PC-3 (cell line): ENCODE measurements at places on chromosomes 1 and 21. TPM values are rescaled to one million over a fixed set of nuclear protein-coding genes. Genes with fewer than 3 reads are reported as not detected.

C1orf210 gene
- 10.4 and 17.8 TPM in 2 replicates for total RNA-seq

PIGR gene
- total RNA-seq, result not detected in 2 replicates

SLC44A3 gene
- total RNA-seq, result 6.3 and 9.2 TPM in 2 replicates

RGS13 gene
- total RNA-seq, result 0.22 TPM in 1 of 2 replicates, not detected in the other

SCCPDH gene
- total RNA-seq, result 46.1 and 50.8 TPM in 2 replicates

RPS27 gene
- total RNA-seq, result 1,964 and 2,544 TPM in 2 replicates

C1orf115 gene
- total RNA-seq, result 5.9 and 6.3 TPM in 2 replicates

MASP2 gene
- 0.26 and 0.92 TPM in 2 replicates for total RNA-seq

OR10X1 gene
- total RNA-seq, result not detected in 2 replicates

HFM1 gene
- not detected in 2 replicates for total RNA-seq

CAPN9 gene
- not detected in 2 replicates for total RNA-seq

C8A gene
- total RNA-seq, result not detected in 2 replicates

- H3K4me1 ChIP-seq, result no peaks in the 10 kb centered on the region
- H3K27me3 ChIP-seq, result no peaks in the 10 kb centered on the region
- H3K36me3 ChIP-seq, result peaks cover 11% of the 10 kb centered on the region
- H3K27ac ChIP-seq, result no peak overlapping the region
These were observed 890 bp downstream of the GJC2 start for GRCh38 chr1:228150461-228151179.

GRCh38 chr1:203406446-203407045, 55.6 kb upstream of the FMOD start:
- H3K4me1 ChIP-seq, result peaks cover 9% of the 10 kb centered on the region; the same call in 1 of the 2 replicates
- H3K36me3 ChIP-seq, result no peaks in the 10 kb centered on the region
- no peak for DNase-seq
- no peak overlapping the region for H3K27ac ChIP-seq
- peaks cover 54% of the 10 kb centered on the region for H3K27me3 ChIP-seq

DNA sequence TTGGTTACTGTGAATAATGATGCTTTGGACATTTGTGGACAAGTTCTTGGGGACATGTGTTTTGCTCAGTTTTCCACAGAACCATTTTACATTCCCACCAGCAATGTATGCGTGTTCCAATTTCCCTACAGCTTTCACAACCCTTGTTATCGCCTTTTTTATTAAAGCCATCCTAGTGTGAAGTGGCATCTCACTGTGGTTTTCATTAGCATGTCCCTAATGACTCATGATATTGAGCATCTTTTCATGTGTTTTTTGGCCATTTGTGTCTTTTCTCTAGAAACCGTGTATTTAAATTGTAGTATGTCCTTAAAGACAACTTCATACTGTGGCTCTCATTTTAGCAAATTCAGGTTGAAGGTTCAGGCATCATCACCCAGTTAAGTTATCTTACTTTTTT, 132.1 kb downstream of the TGFBR3 start:
- H3K4me1 ChIP-seq, result no peaks in the 10 kb centered on the region
- no peak overlapping the region for H3K27ac ChIP-seq

DNA sequence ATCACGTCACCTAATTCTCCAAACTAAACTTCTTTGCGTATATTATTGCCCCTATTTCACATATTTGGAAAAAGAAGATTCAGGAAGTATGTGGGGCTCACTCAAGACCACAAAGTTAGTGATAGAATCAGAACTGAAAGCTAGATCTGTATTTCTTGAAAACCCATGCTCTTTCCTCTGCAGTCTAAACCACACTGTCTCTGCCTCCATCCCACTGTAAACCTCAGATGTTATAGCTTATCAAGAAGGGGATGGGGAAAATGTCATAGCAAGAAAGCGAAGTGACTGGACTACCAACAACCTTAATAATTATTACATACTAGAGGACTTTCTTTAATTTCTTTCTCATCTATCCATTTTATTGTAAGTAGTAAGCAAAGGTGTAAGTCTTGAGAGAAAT, 257.7 kb upstream of the SGIP1 start:
- no peak for DNase-seq
- H3K4me3 ChIP-seq, result no peak overlapping the region
- no peaks in the 10 kb centered on the region for H3K27me3 ChIP-seq
- H3K27ac ChIP-seq, result no peak overlapping the region
- H3K36me3 ChIP-seq, result no peaks in the 10 kb centered on the region
- peaks cover 20% of the 10 kb centered on the region for H3K4me1 ChIP-seq

DNA sequence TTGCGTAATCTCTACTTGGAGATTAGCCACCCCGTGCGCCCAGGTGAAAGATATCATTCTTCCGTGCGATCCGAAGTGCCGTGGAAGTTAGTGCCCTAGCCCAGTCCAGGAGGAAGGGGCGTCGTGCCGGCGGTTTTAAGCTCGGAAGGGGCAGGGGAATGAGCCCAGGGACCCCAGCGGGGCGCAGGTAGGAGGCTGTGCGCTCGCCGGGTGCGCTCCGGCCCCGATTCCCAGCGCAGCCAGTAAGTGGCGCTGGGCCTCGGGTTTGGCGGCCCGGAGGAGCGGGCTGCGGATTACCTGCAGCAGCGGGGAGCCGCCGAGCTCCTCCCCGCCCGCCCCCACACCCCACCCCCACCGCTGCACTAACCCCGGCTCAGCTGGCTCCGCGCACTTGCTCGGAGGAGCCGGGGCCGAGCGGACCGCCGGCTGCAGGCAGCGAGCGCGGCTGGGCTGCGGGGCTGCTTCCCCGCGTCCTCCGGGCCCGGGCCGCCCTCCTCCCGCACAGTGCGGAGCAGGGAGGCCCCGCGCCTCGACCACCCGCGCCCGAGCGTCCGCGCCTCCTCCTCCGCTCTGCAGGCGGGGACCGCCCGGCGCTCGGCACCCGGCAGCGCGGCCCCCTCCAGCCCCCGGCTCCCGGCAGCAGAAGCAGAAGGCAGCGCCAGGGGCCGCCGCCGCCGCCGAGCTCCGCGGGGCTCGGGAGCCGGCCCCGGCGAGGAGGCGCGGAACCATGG, at the start of gene RYR2:
Gene RYR2, plus strand, starts transcription at position 390 of the 731 bp plus-strand sequence. Its CDS starts 338 bp downstream, at position 728.
- no peak for DNase-seq
- H3K27me3 ChIP-seq, result peaks cover 13% of the 10 kb centered on the region
- no peaks in the 10 kb centered on the region for H3K36me3 ChIP-seq
- H3K4me1 ChIP-seq, result no peaks in the 10 kb centered on the region
- H3K4me3 ChIP-seq, result no peak within 1 kb of the TSS

DNA sequence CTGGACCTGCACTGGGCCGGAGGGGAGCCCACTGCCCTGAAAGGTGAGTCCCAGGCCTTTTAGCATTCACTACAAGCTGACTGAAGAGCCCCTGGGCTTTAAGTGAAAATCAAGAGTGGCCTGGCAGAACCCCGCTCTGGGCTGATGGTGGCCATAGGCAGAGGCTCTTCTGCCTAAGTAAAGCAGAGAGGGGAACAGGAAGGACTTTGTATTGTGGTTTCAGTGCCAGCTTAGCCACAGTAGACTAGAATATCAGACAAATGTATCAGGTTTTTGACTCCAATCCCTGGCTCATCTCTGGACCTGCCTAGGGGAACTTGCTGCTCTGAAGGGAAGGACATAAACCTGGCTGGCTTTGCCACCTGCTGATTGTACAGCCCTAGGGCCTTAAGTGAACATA, 10.2 kb upstream of the HENMT1 start:
- no peaks in the 10 kb centered on the region for H3K4me1 ChIP-seq
- DNase-seq, result no peak

- H3K27me3 ChIP-seq, result peaks cover 13% of the 10 kb centered on the region
- no peak for DNase-seq
- H3K4me3 ChIP-seq, result no peak overlapping the region
- H3K27ac ChIP-seq, result no peak overlapping the region
- no peaks in the 10 kb centered on the region for H3K36me3 ChIP-seq
These were observed 5.1 kb downstream of the NT5C1A start for GRCh38 chr1:39666772-39667171.

DNA sequence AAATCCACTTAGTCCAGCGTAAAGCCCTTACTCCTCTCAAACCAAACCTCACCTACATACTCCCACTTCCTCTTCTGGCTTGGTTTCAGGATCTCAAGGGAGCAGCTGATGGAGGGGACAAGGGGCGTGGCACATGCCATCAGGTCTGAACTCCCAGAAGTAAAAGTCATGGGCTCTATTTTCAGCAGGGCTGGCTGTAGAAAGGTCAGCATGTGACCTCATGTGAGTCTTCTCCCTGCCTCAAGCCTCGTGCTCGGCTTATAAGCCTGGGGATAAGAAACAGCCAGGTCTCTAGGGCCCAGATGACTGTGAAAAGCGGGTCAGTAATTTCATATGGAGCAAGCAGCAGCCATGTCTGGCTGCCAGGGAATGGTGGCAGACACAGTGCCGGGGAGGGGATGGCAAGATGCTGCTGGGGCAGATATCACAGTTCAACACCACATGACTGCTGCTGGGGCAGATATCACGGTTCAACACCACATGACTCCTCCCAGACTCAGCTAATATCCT, 227.9 kb downstream of the KCNH1 start:
- DNase-seq, result no peak
- H3K36me3 ChIP-seq, result no peaks in the 10 kb centered on the region
- no peaks in the 10 kb centered on the region for H3K4me1 ChIP-seq
- no peak overlapping the region for H3K4me3 ChIP-seq
